NCI-H1105 (cell line): ENCODE measurements at places on chromosomes 16 and 17.

DNA sequence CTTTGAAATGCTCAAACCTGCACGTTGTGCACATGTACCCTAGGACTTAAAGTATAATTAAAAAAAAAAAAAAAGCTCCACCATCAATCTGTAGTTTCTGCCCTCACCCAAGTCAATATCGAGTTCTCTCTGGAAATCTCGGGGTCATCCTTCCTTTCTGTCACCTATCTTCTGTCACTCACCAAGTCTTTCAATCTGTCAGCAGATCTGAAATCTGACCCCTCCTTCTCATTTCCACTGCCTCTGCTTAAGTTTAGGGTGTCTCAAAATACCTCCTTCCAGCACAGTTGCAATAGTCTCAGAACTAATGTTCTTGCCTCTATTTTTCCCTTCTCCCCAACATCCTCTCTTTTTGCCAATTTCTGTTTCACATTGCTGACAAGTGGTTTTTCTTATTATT lies 32.3 kb downstream of the FTO start:
- no peak for DNase-seq

- no peak for DNase-seq
Observed at GRCh38 chr17:75783803-75784472, 668 bp upstream of the UNK start.

DNA sequence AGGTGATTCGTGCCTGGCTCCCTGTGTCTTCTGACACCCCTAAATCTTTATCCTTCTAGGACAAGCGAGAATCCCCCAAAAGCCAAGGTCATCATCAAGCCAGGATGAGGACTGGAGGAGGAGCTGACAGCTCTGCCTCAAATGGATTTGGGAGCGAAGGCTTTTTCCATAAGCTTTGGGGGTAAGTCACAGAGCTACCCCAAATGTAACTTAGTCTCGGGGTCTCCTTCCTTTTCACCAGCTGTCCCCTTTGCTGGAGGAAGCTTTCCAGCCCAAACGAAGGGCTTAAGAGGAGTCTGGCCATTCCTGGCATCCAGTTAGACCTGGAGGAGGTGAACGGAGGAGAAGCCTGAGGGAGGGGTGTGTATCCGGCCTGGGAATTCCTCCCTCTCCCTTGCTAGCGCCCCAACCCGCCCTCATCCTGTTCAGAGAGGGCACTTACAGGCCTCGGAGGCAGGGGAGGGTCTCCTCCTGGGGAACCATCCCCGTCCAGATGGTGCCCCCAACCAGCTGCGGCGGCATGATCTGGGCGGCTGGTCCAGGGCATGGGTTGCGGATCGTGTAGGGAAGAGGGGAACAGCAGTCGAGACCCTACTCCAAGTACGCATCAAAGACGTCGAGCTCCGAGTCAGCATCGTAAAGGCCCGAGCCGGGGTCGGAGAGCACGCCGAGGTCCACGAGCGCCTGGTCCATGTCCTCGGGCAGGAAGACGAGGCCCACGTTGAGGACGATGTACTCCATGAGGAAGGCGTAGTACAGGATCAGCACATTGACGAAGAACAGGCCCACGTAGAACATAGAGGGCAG lies 938 bp downstream of the DEXI start:
- no peak for DNase-seq

DNA sequence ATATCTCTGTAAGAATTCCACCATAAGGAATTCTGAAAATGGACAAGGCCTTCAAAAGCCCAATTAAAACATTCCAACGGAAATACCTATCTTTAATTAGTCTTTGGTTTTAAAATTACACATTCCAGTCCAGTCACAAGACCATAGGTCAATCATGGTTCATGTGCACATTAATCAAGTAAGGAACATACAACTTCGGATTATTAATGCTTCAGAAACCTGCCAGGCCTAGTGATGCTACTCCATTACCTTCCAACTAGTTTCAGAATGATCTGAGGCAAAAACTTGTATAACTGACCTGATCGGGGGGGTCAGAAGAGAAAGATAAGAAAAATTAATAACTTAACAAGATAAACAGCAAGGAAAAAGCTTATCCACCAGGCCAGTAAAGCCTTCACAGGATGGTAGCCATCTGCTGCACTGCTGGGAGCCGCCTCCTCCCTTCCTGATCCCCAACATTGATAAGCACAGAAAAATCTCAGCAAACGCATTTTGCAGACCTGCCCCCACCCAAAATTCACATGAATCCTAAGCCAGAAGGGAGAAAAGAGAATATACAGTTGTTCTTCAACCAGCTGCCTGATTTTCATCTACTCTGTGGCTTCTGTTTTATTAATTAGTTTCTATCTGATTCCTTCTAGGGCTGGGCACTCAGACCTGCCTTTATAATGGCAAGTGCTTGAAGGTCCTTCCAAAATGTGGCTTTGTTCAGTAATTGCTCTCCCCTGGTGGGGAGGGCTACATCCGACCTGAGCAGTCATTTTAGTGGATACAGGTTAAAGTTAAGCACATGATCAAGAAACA lies 6.0 kb downstream of the SDR42E1 start:
- no peak for DNase-seq

- no peak for DNase-seq
Observed at GRCh38 chr16:84307209-84307954, 12.7 kb downstream of the WFDC1 start.

DNA sequence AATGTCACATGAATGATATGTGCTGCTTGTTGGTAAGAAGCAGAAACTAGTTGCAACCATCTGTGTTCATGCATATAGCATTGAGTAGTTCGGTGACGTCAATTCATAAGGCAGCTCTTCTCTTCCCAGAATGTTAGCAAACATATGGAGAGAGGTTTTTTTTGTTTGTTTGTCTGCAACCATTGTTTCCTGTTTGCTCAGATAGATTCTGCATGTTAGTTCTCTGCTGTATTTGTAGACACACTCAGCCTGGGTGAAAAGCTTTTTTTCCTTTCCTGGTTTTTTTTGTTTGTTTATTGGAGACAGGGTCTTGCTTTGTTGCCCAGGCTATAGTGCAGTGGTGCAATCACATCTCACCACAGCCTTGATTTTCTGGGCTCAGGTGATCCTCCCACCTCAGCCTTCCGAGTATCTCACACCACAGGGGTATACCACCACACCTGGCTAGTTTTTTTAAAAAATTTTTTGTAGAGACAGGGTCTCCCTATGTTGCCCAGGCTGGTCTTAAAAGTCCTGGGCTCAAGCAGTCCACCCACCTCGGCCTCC lies 16.7 kb downstream of the WSB1 start:
- DNase-seq = no peak

GRCh38 chr17:21823643-21824042 lies 131.3 kb downstream of the KCNJ18 start:
- no peak for DNase-seq

DNA sequence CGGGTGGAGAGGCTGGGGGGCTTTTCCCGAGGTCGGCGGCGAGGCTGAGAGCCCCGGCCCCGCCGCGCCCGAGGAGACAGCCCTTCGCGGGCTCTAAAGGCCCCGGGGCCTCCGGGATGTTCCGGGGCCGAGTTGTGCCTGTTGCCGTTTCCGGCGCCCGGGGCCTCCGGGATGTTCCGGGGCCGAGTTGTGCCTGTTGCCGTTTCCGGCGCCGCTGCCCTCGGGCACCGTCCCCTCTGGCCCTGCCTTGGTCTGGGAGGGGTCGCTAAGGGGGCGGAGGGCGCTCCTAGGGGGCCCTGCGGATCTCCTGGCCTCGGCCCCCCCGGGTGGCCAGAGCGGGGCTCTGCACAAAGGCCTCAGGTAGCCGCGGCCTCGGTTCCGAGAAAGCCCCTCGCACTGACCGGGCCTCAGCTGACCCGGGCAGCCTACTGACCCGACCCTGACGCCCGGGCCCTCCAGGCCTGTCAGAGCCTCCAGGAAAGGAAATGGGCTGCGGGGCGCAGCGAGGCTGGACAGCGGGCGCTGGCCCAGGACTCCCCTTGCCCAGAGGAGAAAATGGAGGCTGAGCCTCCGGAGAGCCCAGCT lies 24.2 kb downstream of the ACTG1 start:
- DNase-seq = no peak

- DNase-seq = no peak
Observed at GRCh38 chr17:66018786-66019185, 173.1 kb downstream of the CEP112 start.

GRCh38 chr17:396788-397187 lies 44.2 kb upstream of the RPH3AL start:
- no peak for DNase-seq
